ENCODE measurements at places on chromosomes 13 and 19.

GRCh38 chr13:113607889-113608635 lies 23.5 kb downstream of the TFDP1 start:
- DNase-seq, result no peak

DNA sequence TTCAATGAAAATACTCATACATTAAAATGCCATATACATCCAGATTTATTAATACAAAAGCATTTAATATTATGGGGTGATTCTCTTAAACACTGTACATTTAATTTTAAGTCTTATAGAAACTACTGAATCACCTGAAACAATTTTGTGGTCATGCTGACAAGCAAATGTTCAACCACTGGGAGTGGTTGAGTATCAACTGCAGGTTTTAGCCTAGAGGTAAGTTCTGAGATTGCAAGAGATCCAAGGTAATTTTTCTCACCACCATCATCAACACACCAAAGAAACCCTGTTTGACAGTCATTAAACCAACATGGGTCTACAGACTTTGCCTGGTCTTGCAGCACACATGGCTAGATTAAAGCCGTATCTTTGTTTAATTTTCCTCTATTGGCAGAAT lies 196.3 kb downstream of the LHFPL6 start:
- DNase-seq, result no peak

DNA sequence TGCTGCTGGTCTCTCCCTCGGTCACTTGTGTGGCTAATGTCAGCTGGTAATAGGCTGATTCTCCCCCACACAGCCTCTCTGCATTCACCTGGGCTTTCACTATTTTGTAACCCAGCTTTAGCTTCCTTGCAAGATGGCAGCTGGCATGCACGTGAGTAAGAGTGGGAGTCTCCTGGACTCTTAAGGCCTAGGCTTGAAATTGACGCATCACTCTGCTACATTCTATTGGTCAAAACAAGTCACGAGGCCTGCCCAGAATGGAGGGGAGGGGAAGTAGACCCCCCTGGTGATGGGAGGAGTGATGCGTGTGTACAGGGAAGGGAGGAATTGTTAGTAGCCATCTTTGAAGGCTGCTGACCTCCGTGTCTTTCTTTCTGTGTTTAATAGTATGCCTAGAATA lies 24.9 kb upstream of the PNMA8B start:
- DNase-seq, result no peak

DNA sequence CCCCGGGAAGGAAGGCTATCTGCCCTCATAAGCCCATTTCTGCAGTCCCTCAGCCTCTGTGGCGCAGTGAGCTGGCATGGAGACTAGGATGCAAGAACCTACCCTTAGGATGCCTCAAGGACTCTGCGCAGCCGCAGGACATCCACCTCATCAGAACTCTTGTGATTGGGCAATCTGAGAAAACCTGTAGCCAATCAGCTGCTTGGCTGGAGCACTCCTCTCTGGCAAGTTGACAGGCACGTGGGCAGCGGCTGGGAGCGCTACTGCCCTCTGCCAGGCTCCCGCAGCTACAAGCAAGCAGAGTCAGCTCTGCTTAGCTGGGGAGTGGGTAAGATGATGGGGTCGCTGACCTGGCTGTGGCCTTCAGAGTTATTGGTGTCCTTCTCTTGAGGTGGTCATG lies 1.5 kb upstream of the ECSIT start:
- no peak for DNase-seq

Measured in stimulated activated CD8-positive, alpha-beta memory T cell treated with anti-CD3 and anti-CD28 coated beads, Interleukin-15, amount 100 ng/mL, for 24 hours (primary cell).